ENCODE measurements at places on chromosomes 2 and 18.
A peak's percentile ranks its signal among the peaks of the same experiment; 100 is the strongest.

DNA sequence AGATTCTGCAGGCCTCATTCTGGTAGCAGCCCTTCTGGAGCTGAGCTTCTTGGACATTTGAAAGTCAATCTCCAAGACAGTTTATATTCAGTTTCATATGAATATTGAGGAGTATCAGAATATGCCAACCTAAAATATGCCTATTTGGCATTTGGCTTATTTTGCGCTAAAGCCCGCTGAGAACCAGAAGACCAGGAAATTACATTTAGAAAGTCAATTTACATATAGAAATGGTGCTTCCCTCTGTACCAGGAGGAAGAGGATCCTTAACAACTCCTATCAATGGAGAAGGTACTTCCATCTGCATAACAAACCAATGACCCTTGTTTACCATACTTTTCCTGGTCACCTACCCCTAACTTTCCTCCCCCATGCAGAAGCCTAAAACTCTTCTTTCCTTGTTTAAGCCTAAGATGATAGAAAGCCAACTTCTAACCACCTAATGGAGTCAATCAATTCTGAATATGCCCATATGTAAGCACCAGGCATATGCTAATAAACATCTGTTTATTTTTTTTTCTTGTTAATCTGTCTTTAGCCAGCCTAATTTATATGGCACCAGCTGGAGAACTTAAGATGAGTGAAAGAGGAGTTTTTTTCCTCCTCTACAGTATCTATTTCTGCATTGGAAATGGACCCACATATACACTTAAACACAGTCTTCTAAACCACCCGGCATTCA, 57.0 kb upstream of the DYNC1I2 start:
- DNase-seq = no peak

DNA sequence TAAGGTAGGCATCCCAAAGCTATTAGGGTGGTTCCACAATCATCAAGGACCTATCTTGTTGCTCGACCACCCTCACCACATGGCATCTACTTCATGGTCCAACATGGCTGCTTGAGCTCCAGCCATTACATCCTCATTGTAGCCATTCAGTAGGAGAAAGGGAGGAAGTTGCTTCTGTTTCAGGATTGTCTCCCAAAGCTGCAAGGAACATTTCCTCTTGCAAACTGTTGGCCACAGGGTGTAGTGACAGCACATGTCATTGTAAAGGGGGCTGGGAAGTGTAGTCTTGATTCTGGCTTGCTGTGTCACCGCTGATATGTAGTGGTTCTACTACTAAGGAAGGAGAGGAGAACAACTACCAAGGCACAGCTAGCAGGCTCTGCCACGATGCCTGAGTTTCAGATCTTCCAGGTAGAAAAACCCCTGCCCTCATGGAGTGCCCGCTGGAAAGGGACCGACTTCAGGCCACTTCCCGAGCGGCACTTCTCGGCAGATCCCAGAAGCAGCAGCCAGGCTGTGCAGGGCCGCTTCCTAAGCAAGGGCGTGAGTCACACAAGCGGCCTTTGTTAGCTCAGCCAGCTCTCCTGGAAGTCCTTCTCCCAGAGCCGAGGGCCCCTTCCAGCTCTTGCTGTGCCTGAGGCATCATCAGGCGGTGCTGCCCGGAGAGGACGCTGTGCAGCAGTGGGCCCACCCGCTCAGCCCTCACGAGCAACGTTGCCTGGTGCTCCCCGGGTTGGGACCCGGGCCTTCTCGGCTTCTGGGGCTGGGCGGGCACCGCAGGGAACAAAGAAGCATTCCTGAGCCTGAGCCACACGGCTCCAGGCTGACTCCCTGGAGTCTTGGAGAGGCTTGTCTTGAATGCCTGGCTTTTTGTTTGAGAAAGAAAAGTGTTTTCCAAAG, 58.2 kb downstream of the HS6ST1 start:
- peak; percentile 40 for DNase-seq

DNA sequence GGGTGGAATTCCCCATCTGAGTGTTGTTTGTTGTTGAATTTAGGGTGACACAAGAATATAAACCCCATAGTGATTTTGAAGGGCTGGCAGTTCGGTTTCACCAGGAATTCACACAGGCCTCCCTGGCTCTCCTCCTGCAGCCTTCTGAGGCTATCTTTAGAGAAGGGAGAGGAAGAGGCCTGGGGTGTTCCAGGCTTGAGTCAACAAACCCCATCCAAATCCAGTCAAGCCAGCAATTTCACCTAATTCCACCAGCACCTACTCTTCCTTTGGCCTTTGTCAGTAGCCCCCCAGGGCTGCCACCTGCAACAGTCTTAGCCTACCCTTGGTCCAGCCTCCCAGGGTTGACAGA, 32.0 kb downstream of the MARCHF4 start:
- no peak for DNase-seq

DNA sequence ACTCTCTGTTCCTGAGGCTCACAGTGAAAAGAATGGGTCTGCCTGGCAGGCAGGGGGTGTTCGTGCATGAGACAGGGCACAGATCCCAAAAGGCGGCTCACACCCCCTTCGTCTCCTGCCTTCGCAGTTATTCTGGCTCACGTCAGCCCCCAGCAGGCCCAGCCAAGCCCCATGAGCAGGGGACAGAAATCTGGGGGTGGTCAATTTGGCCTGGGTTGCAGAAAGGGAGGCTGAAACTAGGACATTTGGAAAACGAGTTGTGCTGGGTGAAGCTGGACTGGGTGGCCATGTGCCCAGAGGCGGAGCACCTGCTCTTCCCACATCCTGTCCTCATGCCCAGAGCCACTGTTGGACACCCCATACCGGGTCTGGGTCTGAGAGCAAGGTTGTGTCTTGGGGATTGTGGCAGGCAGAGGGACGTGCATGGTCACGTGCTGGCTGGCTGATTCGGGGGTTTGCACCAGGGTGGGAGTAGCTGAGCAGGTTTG, 99.0 kb upstream of the MCFD2 start:
- no peak for DNase-seq

- DNase-seq = no peak
Observed at GRCh38 chr18:77012806-77013541, 119.6 kb downstream of the MBP start.

GRCh38 chr2:98126061-98126460, 39.1 kb downstream of the VWA3B start:
- DNase-seq = no peak

DNA sequence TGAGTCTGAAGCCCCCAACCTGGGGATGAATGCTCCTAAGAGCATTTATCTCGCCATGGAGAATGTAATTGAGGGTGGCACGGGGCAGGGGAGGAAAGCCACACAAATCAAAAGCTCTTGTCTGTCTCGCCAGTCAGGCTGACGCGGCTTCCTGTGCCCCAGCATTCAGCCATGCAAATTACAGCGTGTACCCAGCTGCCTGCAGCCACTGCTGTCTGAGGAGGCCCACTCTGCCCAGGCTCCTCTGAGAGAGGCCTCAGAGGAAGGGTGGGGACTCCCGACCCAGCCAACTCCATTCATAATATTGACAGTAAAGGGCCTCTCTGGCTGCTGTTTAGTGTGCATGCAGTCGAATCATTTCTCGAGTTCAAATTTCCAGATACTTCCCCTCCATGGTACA, 22.0 kb downstream of the SMAD7 start:
- DNase-seq = peak; percentile 38

GRCh38 chr2:110157153-110157793, 41.7 kb upstream of the MALL start:
- DNase-seq = no peak

- DNase-seq = no peak
Observed at GRCh38 chr18:35624146-35624545, 42.6 kb downstream of the GALNT1 start.

DNA sequence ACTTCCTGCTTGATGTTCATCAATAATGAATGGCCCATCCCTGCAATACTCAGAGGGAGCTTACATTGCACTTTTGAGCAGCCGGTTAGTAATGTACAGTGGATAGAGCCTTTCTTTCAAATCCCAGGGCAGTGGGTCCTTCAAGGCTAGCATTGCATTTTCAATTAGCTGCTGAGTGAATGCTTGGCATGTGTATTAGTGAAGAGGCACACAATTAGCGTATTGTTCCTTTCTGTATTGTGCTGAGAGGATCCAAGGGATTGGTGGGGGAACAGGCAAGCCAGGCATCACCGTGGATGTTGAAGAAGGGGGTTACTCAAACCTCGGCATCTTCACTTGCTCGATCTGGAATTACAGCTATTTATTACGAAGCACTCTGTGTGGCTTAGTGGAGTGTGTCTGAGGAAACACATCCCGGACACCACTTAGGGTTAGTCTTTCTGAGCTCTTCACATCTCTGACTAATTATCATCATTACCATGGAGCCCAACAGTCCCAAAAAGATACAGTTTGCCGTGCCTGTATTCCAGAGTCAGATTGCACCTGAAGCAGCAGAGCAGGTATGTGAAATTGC, at the start of gene PPP1R1C:
Gene PPP1R1C, plus strand, starts transcription at position 222 of the 574 bp plus-strand sequence. Its CDS starts 258 bp downstream, at position 480.
- no peak for DNase-seq

- no peak for DNase-seq
Observed at GRCh38 chr2:168160897-168161296, 86.5 kb downstream of the STK39 start.

DNA sequence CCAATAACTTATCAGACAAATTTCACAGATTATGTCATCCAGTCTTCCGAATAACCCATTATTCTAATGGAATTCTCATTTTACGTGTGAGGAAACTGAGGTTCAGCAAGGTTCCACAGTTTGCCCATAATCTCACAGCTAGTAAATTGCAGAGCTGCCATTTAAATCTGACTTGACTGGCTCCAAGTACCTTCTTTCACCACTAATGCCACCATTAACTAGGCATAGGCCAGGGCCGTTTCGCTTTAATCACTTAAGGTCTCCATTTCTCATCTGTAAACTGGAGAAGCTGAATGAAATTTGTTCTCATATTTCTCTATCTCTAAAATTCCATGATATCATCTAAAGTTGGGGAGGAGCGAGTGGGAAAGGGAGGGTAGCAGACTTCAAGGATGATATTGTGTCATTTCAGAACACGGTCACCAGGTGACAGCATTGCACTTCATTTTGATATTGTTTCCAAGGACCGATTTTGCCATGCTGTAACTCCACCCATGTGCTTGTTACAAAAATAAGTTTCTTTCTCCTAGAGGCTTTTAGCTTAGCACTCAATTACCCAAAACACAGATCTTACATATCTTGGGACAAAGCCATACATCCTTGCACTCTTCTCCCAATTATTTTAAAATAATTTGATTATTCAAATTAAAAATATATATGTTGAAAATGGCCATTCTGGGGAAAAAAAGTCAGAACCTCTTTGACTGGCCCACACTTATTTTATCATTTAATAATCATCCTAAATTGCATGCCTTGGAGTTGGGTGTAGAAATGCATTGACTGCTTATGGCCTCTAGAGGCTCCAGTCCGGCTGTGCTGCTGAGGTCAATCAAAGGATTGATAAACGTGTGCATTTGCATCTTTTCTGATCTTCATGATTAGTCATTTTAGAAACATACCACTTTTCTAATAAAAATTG, 123.8 kb downstream of the AKAIN1 start:
- no peak for DNase-seq

DNA sequence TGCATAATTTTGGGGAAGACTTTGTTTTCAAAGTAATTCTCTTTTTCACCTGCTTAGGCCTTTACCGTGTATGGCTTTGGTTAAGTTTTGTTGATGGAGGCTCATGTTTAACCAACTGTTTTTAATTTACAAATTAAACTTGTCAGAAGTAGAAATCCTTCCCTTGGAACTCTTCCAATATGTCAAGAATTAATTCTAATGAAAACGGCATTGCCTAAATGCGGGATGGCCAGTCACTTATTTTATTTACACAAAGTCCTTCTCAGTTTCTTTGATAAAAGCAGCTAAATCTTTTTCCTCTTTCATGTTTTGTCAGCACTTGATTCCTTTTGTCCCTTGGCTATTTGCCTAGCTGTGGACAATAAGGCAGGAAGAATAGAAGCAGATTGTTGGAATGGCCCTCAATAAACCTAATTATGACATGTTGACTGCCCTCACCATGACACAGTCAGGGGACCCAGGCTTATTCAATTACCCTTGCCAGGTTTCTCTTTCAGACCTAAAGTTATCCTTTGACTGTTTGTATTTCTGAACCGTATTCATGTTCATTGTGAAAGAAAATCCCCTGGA, 26.3 kb downstream of the PAX3 start:
- no peak for DNase-seq

DNA sequence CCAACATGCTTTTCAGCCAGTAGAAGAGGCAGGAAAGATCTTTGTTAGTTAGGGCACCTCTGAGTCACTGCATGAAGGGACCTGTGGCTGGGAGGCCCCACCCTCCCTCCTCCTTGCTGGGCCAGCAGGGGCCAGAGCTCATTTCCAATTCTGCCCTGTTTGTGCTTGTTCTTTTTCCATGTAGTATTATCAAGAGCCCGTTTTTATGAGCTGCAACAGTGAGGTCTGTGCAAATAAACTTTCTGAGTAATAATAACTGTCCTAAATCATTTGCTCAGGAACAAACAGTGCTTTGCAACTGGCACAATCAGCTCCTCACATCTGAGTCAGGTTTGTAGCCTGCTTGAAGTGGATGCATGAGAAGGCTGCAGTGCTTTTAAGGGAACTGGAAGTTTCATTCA, 128.0 kb downstream of the ARL4C start:
- DNase-seq = peak; percentile 30

- DNase-seq = no peak
Observed at GRCh38 chr2:1088192-1088860, 137.7 kb downstream of the SNTG2 start.

- no peak for DNase-seq
Observed at GRCh38 chr2:162711832-162712540, 126.6 kb downstream of the KCNH7 start.

- no peak for DNase-seq
Observed at GRCh38 chr2:182248362-182248761, 178.5 kb downstream of the PDE1A start.

DNA sequence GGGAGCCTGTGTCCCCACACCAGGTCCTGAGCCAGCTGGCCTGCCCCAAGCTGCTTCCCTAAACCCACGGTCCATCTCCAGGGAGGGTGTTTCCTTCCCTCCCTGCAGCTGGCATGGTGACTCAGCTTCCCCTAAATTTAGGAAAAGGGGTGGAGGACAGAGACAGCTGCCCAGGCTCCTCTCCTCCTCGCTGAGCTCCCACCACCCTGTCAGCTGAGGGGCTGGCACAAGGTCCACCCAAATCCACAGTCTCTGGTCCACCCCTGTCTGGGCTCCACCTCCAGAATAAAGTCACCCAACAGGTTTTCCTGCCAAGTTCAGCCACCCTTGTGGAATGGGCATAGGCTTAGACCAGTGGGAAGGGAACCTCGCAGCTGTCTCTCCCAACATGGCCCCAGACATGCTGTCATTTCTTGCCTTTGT, 156.5 kb downstream of the TNS1 start:
- no peak for DNase-seq

DNA sequence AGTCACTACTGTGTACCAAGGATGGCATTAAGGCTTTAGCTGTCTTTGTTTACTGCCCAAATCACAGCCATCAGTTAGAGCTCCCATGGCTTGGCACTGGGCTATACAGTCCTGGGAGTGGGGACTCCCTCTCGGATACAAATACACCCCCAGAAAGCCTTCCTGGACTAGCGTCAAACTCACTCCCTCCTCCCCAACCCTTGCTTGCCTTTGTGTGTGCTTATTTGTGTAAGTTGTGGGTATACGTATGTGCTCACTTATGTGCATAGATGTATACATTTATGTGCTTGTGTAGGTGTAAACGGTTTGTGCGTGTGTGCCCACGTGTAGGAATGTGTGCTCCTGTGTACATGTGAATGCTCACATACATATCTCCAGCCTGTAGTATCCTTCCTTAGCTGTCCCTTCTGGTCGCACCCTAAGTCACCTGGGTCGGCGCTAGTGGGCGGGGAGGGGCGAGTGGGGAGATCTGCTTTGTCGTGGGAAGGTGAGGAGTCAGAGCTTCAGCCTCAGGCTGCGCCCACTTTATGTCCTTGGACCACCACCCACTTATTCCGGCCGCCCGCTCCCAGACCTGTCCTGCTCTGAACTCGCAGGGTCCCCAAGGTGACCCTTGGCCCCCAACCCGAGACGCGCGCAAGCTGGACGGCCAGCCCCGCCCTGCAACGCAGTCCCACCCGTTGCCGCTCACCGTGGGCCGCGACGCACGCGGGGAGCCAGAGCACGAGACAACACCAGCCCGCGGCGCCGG, 461 bp downstream of the PRADC1 start:
- peak; percentile 14 for DNase-seq
